ENCODE measurements at places on chromosomes 6 and 20. TPM values are rescaled to one million over a fixed set of nuclear protein-coding genes. Genes with fewer than 3 reads are reported as not detected.

Gene VIP
- not detected for total RNA-seq

Gene RBBP8NL
- not detected for total RNA-seq

Gene HLA-B
- 11.8 TPM for total RNA-seq

Gene GJA1
- not detected for total RNA-seq

Gene MMS22L
- total RNA-seq, result 25.0 TPM

Gene TRIM15
- not detected for total RNA-seq

Gene HAO1
- total RNA-seq, result not detected

Gene GCLC
- 22.9 TPM for total RNA-seq

Gene DEFB118
- total RNA-seq, result not detected

Gene WFDC6
- not detected for total RNA-seq

Gene GNAS
- total RNA-seq, result 363 TPM

Gene RIPOR2
- not detected for total RNA-seq

Gene OR2H2
- not detected for total RNA-seq

Gene GRM1
- not detected for total RNA-seq

Gene PRELID3B
- total RNA-seq, result 87.6 TPM

Gene PHF20
- 36.7 TPM for total RNA-seq

Gene NUP153
- 38.2 TPM for total RNA-seq

Gene BANF2
- total RNA-seq, result not detected

Gene RCAN2
- 0.03 TPM for total RNA-seq

Gene DOK5
- 0.31 TPM for total RNA-seq

Gene TBCC
- total RNA-seq, result 51.8 TPM

Gene DUSP15
- not detected for total RNA-seq

Gene TBXT
- total RNA-seq, result not detected

Gene PPP1R14C
- total RNA-seq, result 0.80 TPM

Gene CST5
- not detected for total RNA-seq

Gene ZFP57
- not detected for total RNA-seq

Gene AIF1
- total RNA-seq, result not detected
